Epithelial cell of proximal tubule (primary cell): ENCODE measurements at places on chromosomes 5 and 9. TPM values are rescaled to one million over a fixed set of nuclear protein-coding genes. Genes with fewer than 3 reads are reported as not detected.

Gene KIAA1958
- total RNA-seq: 3.4 and 4.3 TPM in 2 replicates

Gene FAM221B
- not detected in 2 replicates for total RNA-seq

Gene EGR1
- 2.2 and 6.7 TPM in 2 replicates for total RNA-seq

Gene BTNL3
- total RNA-seq: not detected in 2 replicates

Gene PAIP2
- total RNA-seq: 54.0 and 77.6 TPM in 2 replicates

Gene CDKN2A
- 22.4 and 47.7 TPM in 2 replicates for total RNA-seq

Gene FGF18
- total RNA-seq: not detected in 2 replicates

Gene IL3
- not detected in 2 replicates for total RNA-seq

Gene SLC35A4
- total RNA-seq: 61.8 TPM in 2 replicates

Gene PTPRD
- total RNA-seq: 3.2 and 5.6 TPM in 2 replicates

Gene SLC34A1
- total RNA-seq: not detected in 2 replicates

Gene CCDC171
- 0.92 and 0.94 TPM in 2 replicates for total RNA-seq

Gene TSPAN17
- total RNA-seq: 29.1 and 40.2 TPM in 2 replicates

Gene SPINK6
- not detected in 2 replicates for total RNA-seq

Gene DNAH5
- total RNA-seq: 1.2 and 1.7 TPM in 2 replicates

Gene ANKRD18B
- total RNA-seq: 3.1 and 3.4 TPM in 2 replicates

Gene OGN
- total RNA-seq: not detected in 2 replicates

Gene PTGS1
- total RNA-seq: 2.2 and 6.0 TPM in 2 replicates

Gene OR1B1
- not detected in 2 replicates for total RNA-seq

Gene CDH18
- not detected in 2 replicates for total RNA-seq

Gene UBE2R2
- 21.2 and 27.4 TPM in 2 replicates for total RNA-seq

Gene ESM1
- 0.35 and 0.36 TPM in 2 replicates for total RNA-seq

Gene GPRIN1
- total RNA-seq: 34.0 and 40.2 TPM in 2 replicates

Gene CTXN3
- total RNA-seq: not detected in 2 replicates

Gene FOXI1
- total RNA-seq: not detected in 2 replicates

Gene GPR151
- total RNA-seq: not detected in 2 replicates

Gene LMAN2
- 252 and 266 TPM in 2 replicates for total RNA-seq

Gene BTNL9
- 0.22 TPM in 1 of 2 replicates, not detected in the other for total RNA-seq

Gene ZFP37
- 0.58 and 0.94 TPM in 2 replicates for total RNA-seq

Gene CCNJL
- total RNA-seq: 13.0 and 17.5 TPM in 2 replicates

Gene C9orf57
- not detected in 2 replicates for total RNA-seq

Gene PCDHB10
- under 0.01 TPM in 1 of 2 replicates, not detected in the other for total RNA-seq

Gene CPEB4
- total RNA-seq: 9.5 and 17.5 TPM in 2 replicates

Gene ZNF300
- 6.3 and 10.3 TPM in 2 replicates for total RNA-seq

Gene CDX1
- not detected in 2 replicates for total RNA-seq

Gene MIER3
- total RNA-seq: 18.7 and 26.5 TPM in 2 replicates

Gene KLF9
- total RNA-seq: 3.8 and 6.3 TPM in 2 replicates

Gene SH2D3C
- total RNA-seq: not detected in 2 replicates

Gene C9orf43
- 0.22 TPM in 1 of 2 replicates, not detected in the other for total RNA-seq

Gene ENHO
- total RNA-seq: 0.22 and 0.75 TPM in 2 replicates

Gene LRRC19
- total RNA-seq: not detected in 2 replicates

Gene LEAP2
- 0.22 and 0.35 TPM in 2 replicates for total RNA-seq

Gene SPATA6L
- 0.92 and 1.7 TPM in 2 replicates for total RNA-seq

Gene SH3PXD2B
- total RNA-seq: 23.7 and 25.6 TPM in 2 replicates

Gene SHB
- 32.7 and 43.8 TPM in 2 replicates for total RNA-seq

Gene OLFM1
- not detected in 2 replicates for total RNA-seq

Gene ANKRD20A1
- 0.17 and 0.36 TPM in 2 replicates for total RNA-seq

Gene FOXD4L4
- not detected in 2 replicates for total RNA-seq

Gene FST
- total RNA-seq: 0.14 and 0.40 TPM in 2 replicates
